Breast epithelium (tissue), 4 donors: ENCODE measurements at places on chromosomes 4 and X.

GRCh38 chr4:168451331-168451730 is 29.0 kb downstream of the DDX60L start:
- DNase-seq = no peak

- no peak for DNase-seq
These were observed 9.9 kb downstream of the MTMR1 start for GRCh38 chrX:150702966-150703694.

DNA sequence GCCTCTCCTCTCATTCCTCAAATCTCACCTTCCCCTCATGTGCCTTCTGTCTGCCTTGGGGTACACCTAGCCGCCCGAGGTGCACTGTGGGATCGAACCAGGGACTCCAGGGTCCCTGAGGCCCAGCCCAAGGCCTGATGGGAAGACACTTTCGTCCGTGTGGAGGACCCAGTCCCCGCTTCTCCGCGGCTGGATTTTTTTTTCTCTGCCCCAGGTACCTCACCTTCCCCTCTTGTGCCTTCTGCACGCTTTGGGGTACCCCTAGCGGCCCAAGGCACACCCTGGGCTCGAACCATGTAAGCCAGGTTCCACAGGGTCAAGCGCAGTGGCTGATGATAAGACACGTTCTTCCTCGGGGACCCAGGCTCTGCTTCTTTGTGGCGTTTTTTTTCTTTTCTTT is 530.7 kb downstream of the CWH43 start:
- DNase-seq = no peak

DNA sequence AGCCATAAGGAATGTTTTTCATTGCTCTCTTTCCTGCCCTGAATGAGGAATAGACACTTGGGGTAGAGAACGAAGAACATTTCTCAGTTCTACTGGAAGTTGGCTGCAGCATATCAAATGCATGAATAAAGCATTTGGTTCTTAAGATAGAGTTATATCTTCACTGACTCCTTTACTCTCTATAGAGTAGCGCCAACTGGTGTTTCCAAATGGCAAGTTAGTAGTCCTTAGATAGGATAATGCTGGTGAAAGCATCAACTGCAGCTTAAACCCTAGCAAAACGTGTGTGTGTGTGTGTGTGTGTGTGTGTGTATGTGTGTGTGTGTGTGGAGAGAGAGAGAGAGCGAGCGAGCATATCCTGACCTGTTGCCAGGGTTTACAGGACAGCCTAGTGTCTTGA is 62.2 kb upstream of the FRMPD4 start:
- no peak for DNase-seq

- no peak for DNase-seq
These were observed 229.6 kb upstream of the PGRMC2 start for GRCh38 chr4:128517096-128517738.

- no peak for DNase-seq
These were observed 213.8 kb upstream of the RADX start for GRCh38 chrX:106397788-106398538.

- DNase-seq = no peak
These were observed 18.0 kb upstream of the TMSB4X start for GRCh38 chrX:12956704-12957534.

DNA sequence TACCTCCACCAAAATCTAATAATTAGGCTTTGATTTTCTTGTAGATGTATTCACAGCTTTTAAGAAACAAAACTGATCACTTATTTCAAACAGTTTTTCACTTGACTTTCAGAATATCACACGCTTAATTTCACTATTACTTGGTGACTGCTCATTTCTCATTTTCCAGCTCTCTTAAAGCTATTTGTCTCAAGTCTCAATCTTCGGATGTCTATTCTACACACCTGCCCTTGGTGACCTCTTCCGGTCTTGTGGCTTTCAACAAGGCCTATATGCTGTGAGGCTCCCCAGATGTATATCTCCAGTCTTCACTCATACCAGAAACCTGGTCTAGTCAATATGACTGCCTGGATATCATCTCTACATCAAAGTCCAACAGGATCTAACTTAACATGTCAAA is 34.9 kb upstream of the ANXA10 start:
- no peak for DNase-seq

- no peak for DNase-seq
These were observed 7.9 kb downstream of the GPR101 start for GRCh38 chrX:137025930-137026329.

GRCh38 chr4:127503111-127503510 is 129.6 kb upstream of the INTU start:
- no peak for DNase-seq

- DNase-seq = no peak
These were observed 142.2 kb downstream of the SH2D1A start for GRCh38 chrX:124488412-124489161.
